ENCODE measurements at places on chromosomes 12 and 14.
A peak's percentile ranks its signal among the peaks of the same experiment; 100 is the strongest.

DNA sequence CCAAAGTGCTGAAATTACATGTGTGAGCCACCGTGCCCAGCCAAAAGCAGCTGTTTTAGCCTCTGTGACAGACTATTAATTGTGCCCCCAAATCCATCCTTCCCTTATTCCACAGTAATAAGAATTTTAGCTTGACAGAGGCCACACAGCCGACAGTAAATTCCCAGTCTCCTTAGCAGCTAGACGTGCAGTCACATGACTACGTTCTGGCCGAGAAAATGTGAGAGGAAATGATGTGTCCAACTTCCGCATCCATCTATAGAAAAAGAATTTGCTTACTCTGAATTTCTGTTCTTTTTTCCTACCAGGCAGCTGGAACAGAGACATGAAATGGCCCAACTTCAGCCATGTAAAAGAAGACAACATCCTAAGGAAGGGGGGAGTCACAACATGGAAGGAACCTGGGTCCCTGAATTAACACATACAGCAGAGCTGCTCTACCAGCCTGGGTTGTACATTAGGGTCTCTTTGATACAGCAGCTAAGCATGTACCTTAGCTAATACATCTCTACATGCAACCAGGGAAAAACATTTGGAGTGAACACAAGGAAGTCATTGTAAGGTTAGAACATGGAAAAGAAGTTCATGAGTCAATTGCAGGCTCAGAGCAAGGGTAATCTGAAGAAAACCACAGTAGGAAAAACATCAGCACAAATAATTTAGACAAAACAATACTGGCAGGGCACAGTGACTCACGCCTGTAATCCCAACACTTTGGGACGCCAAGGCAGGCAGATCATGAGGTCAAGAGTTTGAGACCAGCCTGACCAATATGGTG lies 35.5 kb downstream of the CIT start:
- DNase-seq: no peak

- peak; percentile 83 for DNase-seq
These were observed 777 bp downstream of the ASCL1 start for GRCh38 chr12:102958073-102958829.

- no peak for DNase-seq
These were observed 13.6 kb downstream of the PAH start for GRCh38 chr12:102903337-102904007.

DNA sequence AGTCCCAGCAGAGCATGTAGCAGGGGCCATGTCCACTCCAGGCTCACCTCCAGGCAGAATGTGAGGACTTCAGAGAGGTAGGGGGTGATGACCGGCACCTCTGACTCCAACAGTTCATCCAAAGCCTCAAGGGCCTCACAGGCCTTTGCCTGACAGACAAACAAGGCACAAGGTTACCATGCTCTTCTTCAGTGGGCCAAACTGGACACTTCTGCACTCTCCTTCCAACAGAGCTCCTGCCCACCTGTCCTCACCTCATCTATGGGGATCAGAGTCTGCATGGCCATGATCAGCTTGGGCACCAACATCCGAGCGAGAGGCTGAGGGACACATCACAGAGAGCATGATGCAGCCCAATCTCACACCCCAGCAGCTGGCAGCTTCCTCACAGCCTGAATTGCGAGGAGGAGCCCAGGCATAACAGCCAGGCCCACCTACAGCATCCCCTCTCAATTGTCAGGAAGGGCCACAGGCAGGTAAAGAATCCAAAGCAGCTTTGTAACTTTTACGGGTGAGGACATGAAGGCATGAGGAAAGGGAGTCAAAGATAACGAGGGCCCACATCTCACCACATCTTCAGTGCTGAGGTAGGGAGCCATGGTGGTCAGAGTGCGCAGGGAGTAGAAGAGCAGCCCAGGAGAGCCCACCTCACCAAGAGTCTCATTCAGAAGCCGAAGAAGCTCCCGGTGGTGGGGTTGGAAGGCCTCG lies 1.6 kb downstream of the IPO4 start:
- DNase-seq: no peak

- no peak for DNase-seq
These were observed 1.5 kb upstream of the GALNT6 start for GRCh38 chr12:51392556-51393237.

DNA sequence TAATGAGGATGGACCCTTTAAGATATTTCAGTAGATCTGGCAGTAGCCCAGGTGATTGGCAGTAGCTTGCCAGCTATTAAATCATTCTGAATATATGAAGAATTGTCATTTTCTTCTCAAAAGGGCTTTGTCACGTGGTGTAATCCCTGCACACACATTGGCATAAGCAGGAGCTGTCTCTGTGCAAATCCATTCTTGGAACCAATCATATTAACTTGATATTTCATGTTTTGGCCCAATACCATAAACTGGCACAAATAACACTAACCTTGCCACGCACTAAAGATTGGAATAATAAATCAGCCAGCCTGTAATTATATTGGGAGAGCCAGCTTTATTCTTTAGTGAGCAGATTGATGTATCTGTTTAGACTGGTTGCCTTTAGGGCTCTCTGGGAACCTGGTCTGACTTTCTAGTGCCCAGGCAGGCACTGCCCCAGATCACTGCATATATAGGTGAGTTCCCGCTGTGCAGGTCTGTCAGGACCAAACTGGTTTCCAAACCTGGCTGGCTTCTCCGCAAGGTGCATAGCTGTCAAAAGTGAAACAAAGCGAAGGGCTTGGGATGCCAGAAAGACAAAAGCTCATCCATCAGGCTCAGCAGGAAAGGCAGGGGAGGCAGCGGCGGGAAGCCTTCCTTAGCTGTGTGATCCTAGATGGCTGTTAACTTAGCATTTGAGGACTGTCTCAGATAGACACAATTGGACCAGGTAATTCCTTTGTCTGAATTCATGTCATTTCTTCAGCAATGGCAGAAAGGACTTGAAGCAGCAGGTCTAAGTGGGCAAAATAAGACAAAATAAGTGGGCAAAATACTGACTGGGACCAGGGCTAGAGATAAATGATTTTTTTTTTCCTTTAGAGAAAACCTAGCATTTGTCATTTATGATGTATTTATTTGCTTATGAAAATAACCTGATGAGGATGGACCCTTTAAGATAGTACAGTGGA lies 128.8 kb upstream of the DYRK2 start:
- DNase-seq: no peak

DNA sequence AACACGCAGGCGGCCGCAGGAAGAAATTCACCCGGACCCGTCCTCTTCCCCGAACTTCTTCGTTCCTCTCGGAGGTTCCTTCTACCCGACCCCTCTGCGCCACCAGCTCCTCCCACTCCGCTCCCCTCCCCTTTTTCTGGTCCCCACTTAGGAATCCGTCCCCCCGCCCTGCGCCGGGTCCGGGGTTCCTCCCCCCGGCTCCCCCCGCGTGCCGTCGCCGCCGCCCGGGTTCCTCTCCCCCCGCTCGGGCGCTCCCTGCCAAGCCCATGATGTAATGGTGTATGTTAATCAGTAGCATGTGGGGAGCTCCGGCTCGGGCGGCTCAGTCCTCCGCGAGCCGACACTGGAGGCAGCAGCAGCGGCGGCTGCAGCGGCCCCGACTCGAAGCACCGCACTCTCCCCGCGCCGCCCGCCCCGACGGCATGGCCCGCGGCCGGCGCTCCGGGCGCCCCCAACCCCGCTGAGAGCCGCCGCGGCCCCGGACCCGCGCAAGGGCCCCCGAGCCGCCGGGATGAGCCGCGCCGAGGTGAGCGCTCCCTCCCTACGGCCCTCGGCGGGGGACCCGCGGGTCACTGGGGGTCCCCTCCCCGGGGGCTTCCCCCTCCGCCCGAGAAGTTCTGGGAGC lies 1.0 kb upstream of the SAMD4A start:
- peak; percentile 95 for DNase-seq

- no peak for DNase-seq
These were observed 40.4 kb downstream of the MMAB start for GRCh38 chr12:109532721-109533486.

- DNase-seq: no peak
These were observed 43.9 kb upstream of the ATP23 start for GRCh38 chr12:57897286-57897974.

DNA sequence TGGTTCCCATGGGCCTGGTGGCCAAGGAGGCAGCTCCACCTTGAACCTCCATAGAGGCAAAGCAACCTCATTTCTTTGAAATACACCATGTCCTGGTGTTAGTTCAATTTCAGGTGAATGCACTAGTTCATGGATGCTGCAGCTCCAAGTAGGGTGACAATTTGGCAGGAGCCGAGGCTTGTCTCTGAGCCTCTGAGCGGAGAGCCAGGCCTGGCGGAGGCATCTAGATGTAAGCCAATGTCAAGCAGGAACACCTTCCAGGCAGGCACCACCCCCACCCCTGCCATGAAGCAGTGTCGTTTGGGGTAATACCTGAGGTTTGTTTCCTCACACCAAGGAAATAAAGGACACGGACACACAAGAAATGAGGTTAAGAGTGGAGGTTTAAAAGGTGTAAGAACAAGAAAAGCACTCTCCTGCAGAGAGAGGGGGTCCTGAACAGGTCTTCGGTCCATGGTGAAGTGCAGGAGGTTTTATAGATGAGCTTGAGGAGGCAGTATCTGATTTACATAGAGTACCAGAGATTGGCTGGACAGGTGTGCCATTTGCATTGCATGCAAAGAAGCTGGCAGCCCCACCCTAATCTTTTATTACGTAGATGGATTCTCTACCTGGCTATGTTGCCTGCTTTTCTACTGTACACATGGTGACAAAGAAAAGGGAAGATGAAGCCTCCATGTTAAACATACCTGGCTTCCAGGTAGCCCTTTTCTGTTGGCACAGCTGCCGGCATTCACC lies 60.3 kb downstream of the RIN3 start:
- DNase-seq: no peak

DNA sequence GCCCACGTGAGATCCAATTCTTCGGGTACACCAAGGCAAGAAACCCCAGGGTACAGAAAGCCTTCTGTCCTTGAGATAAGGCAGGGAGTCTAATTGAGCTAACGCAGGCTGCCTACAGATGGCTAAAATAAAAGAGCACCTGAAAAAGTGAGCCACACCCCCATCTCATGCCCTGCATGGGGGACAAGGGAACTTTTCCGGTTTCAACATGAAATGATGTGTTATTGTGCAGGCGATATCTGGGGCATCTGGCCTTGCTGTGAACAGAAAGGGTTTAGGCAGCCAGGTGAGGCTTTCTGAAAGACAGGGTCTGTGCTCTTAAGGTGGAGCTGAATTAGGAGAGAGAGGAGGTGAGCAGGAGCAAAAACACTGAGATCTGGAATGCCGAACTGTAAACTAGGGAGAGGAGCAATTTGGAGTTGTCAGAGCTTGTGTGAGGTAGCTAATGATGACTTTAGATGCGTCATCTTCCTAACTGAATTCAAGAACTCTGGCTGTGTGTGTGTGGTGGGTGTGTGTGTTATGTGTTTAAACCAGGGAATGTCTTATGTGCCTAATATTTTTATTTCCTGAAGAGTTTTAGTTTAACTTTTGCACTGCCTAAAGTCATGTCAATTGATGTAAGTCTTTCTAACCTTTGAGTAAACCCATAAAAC lies 20.1 kb upstream of the LDHB start:
- no peak for DNase-seq

GRCh38 chr12:98595243-98595988 lies 1.9 kb downstream of the SLC25A3 start:
- DNase-seq: no peak

DNA sequence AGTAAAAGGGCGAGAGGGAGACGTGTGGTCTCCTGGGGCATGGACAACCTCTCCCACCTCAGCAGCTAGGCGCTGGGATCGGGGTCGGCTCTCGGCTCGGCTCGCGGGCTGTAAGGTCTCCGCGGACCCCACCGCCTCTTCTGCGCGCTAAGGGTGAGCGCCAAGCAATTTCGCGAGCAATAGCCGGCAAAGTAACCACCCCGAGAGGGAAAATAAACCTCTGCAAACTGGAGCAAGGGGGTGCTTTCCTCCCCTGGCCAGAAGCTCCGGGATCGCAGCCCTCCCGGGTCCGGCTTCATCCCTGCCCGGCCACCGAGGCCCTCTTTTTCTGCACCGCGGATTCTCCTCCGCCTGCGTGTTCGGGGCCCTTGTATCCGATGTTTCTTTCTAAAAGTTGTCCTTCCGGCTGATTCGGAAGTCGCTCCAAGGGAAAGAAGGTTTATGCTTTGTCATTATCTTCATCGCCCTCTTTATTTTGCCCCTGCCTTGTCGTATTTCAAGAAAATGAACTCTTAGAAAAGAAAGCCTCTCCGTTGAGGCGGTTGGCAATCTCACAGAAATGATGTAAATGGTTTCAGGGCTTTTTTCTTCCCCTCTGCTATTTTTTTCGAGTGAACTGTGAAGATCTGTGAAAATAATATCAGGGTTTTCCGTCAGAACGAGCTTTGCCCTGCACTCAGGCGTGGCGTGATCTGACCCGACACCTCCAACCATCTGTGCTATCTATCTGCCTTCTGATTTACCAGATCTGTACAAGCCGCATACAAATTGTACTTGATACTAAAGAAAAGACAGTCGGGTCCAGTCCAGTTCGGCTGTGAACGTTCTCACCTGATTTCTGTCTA lies 1.7 kb upstream of the SIX6 start:
- DNase-seq: no peak

GRCh38 chr12:32005496-32006125 lies 46.4 kb downstream of the RESF1 start:
- DNase-seq: no peak

- no peak for DNase-seq
These were observed 73.3 kb downstream of the NDUFA12 start for GRCh38 chr12:94930216-94930654.

- no peak for DNase-seq
These were observed 47.5 kb downstream of the SINHCAF start for GRCh38 chr12:31278424-31278823.

GRCh38 chr12:102806110-102806509 lies 110.9 kb downstream of the PAH start:
- no peak for DNase-seq

DNA sequence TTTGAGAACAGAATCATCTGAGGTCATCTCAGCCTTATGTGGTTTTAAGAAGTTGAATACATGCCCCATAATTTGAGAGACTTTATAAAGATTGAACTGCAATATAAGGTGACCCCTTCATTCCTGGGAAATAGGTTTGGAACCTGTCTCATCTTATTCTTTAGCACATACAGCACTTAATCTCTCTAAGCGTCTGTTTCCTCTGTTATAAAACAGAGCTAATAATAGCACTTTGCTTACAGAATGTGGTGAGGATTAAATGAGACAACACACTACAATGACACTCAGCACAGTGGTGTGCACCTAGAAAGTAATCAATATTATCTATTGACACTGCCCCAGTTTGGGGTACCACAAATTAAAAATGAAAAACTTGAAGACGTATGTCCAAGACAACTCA lies 102.1 kb downstream of the DUSP6 start:
- DNase-seq: no peak

DNA sequence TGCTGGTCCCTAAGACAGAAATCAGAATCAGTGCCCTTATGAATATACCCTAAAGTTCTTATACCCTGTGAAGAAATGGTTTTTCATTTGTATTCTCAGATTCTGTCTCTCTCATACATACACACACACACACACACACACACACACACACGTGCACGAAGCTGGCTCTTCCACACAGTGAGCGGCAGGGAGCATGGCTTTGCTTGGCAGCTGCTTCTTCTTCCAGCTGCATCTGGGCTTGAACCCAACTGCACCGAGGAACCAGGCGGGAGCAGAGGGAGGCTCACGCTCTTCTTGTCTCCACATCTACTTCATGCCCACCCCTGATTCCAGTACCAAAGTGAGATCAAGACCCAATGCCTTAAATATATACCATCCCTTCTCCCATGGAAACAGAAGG lies 19.4 kb downstream of the GRIN2B start:
- DNase-seq: no peak

GRCh38 chr12:1879633-1880032 lies 38.8 kb downstream of the CACNA2D4 start:
- no peak for DNase-seq

GRCh38 chr12:122827258-122827657 lies 8.0 kb upstream of the HIP1R start:
- no peak for DNase-seq

GRCh38 chr12:95445884-95446505 lies 28.0 kb upstream of the METAP2 start:
- no peak for DNase-seq

Data from posterior cingulate gyrus (tissue), 11 donors.